GM03348 (cell line): ENCODE measurements at places on chromosomes 16 and 17.

GRCh38 chr17:55825213-55825612, 74.4 kb downstream of the PCTP start:
- DNase-seq, result no peak

- no peak for DNase-seq
These were observed 2.7 kb upstream of the UNC13D start for GRCh38 chr17:75846692-75847613.

- DNase-seq, result no peak
These were observed 13.0 kb downstream of the HAS3 start for GRCh38 chr16:69118468-69118867.

DNA sequence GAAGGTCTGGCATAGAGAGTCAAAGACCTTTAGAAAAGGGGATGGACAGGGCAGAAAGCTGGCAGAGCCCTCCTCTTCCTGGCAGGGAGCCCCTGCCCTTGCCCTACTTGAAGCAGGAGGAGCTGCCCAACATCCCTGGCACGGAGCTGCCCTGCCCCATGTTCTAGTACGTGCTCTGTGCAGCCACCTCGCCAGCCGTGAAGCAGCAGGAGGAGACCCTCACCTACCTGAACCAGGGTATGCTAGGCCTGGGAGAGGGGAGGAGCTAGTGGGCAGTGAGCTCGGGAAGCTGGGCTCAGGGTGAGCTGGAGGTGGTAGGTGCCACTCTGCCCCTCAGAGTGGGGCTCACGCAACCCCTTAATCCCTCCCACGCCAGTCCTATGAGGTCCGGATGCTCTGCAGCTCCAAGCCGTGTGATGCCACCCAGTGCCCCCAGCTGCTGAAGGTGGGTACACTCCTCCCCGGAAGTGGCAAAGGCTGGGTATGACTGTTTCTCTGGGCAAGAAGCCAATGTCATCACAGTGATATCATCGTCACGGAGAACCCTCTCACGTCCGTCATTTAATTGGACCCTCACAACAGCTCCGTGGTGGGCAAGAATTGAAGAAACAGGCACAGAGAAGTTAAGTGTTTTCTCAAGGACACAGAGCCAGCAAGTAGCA, 12.7 kb upstream of the STAC2 start:
- DNase-seq, result no peak

- DNase-seq, result no peak
These were observed 15.9 kb downstream of the EPOP start for GRCh38 chr17:38658741-38659345.
